ENCODE measurements at places on chromosomes 5 and 9. TPM values are rescaled to one million over a fixed set of nuclear protein-coding genes. Genes with fewer than 3 reads are reported as not detected.
A peak's percentile ranks its signal among the peaks of the same experiment; 100 is the strongest.

- no peak for DNase-seq
Measured at GRCh38 chr5:150135557-150136304, 19.9 kb downstream of the PDGFRB start.

Gene STOM
- 46.8 TPM for total RNA-seq

DNA sequence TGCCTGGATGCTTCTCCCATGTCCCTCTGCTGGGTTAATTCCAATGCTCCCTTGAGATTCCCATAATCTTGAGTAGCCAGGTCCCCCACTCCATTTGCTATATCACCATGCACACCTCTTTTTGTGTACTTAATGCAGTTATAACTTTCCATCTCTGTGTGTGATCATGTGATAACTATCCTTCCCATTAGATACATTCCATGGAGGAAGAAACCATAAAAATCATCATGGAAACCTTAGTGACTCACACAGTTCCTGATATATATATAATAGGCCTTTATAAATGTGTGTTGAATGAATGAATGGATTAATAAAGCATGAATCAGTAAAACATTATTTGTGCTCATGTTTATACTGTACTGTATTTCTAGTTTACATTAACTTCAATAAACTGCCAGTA is 104.6 kb downstream of the PCSK5 start:
- no peak for DNase-seq

DNA sequence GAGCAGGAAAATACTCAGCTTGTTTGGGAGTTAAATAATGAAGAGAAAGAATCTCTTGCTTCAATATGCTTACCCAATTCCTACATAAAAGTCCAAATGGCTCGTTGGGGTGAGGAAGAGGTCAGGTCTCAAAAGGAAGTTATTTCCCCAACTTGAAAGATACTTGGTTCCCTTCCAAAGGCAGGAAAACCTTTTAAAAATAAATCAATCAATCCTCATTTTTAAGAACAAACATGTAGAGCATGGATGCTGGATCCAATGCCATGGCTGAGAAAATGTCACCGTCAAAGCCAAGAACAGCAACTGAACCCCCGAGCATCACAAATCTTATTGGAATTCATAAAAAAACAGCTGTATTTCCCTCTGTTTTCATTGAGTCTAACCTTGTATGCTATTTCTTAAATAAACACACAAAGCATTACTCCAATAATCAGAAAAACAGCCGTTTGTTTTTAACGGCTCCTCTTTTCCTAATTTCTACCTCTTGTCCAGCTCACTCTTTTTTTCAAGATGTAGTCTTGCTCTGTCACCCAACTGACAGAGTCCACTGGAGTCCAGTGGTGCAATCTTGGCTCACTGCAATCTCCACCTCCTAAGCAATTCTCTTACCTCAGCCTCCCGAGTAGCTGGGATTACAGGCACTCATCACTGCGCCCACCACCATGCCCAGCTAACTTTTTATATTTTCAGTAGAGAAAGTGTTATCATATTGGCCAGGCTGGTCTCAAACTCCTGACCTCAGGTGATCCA is 140.7 kb downstream of the GNA14 start:
- DNase-seq, result no peak

Gene COL5A1
- total RNA-seq, result 0.14 TPM

DNA sequence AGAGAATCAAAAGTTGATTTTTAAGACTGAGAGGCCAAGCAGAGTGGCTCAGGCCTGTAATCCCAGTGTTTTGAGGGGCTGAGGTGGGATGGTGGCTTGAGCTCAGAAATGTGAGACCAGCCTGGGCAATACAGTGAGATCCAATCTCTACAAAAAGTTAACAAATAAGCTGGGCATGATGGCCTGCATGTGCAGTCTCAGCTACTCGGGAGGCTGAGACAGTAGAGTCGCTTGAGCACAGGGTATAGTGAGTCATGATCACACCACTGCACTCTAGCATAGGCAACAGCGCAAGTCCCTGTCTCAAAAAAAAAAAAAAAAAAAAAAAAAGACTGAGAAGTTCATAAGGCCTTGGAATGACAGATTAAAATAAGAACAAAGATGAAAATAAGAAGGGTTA is 177.2 kb downstream of the TMEM232 start:
- DNase-seq, result no peak

Gene PCDH1
- total RNA-seq, result 0.14 TPM

- DNase-seq, result no peak
Measured at GRCh38 chr5:143261748-143262392, 141.6 kb downstream of the NR3C1 start.

DNA sequence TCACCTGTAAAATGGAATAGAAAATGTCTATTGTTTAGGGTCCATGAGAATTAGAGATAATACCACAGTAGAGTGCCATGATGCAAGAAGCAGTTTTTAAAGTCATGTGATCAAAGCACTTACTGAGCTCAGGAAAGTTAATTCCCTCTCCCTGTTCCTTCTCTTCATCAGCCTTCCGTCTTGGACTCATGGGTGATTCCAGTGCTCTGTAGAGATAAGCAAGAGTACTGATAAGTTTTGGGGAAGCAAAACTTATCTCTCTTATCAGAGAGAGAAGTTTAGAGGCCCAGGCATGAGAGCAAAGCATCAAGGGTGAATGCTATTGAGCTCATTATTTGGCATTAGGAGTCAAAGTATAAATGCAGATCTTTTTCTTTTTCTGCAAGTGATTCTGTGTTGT is 410.1 kb downstream of the AGTPBP1 start:
- DNase-seq, result no peak

DNA sequence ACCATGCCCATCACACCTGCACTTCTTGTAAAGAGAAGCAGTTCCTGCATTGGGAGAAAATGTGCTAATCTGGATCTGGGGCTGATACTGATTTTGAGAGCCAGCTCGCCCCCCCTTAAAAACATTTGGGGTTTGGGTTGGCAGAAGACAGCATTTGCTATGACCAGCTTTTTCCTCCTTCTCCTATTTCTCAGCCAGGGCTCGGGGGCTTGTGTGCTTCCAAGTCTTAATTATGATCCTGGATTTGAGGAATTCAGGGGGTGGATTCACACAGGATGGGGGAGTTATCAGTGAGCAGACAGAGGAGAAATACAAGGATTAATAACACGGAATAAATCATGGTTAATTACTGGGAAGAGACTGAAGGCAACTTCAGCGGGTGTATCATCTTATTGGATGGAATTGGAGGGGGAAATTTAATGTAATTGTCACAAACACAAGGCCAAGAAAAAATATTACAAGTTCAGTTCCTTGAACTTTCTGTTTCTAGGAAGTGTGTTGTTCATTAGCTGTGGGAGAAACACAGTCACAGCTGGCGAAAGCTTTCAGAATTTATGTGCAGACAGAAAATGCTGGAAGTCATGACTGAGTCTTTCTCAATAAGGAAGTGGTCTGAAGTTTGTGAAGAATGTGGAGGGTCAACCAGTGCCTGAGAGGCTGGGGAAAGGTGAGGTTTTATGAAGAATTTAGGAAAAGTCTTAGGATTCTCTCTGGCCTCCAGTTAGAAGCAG is 15.3 kb downstream of the C9orf152 start:
- DNase-seq, result no peak

DNA sequence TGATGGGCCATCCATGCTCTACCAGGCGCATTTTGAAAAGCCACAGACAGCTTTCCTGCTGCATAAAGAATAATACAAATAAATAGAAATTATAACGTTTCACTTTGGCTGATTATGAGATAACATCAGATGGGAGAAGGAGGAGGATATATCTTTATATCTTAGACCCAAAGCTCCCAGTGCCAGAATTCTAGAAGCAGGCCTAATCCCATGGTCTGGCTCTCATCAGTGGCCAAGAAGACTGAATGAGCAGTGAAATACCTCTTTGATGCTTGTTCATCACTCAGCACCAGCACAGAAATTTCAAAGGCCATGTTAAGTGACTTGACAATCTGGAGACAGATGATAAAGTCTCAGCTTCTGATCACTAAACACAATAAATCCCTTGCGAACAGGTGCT is 107.6 kb downstream of the PPP2R2B start:
- no peak for DNase-seq

- DNase-seq, result no peak
Measured at GRCh38 chr9:17735859-17736258, 157.0 kb downstream of the SH3GL2 start.

Gene GTF3C4
- total RNA-seq, result 18.5 TPM

DNA sequence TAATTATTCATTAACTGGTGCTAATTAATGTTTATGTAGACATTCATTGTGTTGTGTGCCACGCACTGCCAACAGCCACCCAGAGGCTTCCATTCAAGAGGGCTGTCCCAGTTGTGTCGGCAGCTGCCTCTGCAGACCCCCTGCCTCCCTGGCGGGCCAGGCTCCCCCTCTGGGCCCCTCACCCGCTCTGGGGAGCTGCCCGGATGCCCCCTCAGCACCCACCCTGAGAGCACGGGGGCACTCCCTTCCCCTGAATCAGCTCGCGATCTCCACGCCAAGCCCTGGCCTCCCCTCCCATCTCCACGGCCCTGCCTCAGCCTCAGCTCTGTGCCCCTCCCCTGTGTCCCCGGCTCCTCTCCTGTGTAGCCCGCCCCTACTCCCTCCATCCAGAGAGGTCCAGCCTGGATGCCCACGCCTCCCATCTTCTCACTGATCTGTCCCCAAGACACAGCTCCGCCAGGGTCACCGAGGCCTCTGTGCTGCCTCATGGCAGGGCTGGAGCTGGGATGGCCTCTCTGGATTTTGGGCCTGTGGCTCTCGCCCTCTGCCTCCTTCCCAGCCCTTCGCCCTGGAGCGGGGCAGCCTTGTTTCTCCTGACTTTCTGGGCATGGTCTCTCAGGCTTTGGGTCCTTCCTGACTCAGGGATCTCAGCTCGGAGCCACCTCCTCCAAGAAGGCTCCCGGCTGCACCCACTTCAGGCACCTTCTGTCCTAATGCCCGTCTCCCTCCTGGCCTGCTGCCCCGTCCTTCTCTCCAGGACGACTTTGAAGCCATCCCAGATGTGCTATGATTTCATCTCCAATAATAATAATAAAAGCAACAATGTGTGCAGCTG is 16.0 kb upstream of the SLC9A3 start:
- DNase-seq, result no peak

DNA sequence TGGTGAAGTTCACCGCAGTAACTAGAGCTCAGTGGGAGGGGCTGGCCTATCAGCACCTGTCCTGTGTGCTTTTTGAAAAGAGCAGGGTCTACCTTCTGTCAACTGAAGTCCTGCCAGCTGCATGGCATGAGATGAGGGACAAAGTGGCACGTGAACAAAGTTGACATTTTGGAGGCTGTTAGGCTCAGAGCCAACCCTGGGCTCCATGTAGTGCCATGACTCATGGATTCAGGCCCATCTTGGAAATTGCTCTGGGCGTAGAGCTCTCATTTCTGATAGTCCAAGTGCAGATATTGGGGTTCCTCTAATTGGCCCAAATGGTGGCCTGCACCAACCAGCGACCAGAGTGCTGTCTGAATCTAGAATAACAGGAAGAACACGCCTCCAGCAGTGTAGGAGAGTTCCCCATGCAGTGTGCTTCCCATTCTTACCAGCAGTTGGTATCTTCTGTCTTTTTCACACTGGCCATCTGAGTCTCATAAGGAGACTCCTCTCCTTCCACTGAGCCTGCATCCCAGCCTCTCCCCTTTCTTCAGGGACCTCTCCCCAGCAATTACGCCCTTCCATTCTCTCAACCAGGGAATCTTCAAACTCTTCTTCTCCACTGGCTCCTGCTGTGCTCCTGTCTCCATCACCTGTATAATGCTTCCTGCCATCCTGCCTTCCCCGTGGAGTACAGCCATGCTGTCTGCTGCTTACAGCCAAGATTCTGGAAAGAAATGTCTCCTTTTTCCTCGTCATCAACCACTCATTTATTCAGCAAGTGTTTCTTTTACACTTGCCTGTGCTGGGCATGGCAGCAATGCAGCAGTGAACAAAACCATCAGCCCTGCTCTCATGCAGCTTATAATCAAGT is 30.4 kb downstream of the IRF1 start:
- DNase-seq, result no peak

Gene IL5
- 17.5 TPM for total RNA-seq

GRCh38 chr5:91329283-91329682 is 53.8 kb downstream of the ARRDC3 start:
- no peak for DNase-seq

Gene ANKRD20A1
- 1.1 TPM for total RNA-seq

Gene MSX2
- total RNA-seq, result 0.33 TPM

DNA sequence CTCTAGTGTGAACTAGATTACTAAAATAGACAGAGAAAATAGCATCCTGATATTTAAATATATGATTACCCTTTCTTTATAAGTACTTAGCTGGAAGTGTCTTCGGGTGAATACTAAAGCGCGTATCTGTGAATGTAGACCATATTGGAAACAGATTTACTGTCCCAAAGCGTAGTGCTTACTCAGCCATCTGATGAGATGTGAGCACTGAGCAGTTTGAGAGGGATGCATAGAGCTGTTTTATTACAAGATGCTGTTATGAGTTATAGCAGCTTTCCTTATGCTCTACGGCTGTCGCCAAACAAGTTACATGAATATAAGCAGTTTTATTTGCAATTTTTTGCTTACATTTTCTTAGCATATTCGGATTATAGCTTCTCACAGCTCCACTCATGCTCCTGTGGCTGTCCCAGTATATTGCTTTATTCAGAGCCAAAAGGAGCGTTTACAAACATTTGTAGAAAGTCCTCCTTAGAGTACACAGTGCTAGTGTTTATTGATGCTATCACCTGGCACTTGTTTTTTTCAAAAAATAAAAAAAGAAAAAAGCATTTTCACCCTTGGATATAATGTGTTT is 981.4 kb upstream of the WWC1 start:
- no peak for DNase-seq

DNA sequence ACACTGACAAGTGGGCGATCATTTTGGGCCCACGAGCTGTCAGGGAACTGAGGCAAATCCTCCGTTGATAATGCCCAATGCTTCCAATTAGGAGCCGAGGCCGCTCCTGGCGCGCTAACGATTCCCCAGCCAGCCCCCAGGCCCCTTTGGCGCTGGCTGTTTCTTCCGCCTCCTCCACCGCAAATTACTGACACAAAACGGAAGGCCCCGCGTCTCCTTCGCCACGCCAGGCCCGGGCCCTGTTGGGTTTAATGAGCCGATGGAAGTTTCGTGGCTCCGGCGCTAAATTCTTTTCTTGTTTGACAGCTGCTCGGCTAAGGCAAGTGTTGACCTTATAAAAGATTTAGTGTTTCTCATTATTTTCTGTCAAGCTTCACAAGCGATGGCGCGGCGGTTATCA is 25.7 kb upstream of the BARHL1 start:
- DNase-seq, result no peak

- no peak for DNase-seq
Measured at GRCh38 chr9:131125038-131125287, 423 bp upstream of the NUP214 start.

Gene SAXO1
- total RNA-seq, result not detected

GRCh38 chr5:35853631-35854030 is 3.1 kb upstream of the IL7R start:
- peak; percentile 61 for DNase-seq

Gene MAMDC2
- not detected for total RNA-seq

DNA sequence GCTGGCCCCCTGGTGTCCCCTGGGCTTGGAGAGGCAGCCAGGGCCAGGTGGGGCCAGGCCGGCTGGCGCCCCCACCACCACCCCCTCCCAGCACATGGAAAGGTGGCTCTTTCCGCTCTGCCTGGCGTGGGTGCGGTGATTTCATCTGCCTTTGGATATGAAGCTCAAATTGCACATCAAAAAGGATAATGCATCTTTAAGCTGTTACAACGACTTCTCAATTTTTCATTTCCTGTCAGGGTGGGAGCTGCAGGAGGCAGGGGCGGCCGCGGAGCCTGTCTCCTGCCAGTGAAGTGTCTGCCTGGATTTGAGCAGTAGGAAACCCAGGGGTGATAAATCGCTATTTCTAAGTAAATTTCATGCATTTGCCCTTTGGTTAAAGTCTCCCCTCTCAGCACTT is 169.2 kb upstream of the MVB12B start:
- DNase-seq, result no peak

GRCh38 chr5:81427566-81427965 is 33.6 kb upstream of the ACOT12 start:
- DNase-seq, result no peak

GRCh38 chr9:120845255-120845654 is 2.5 kb upstream of the PSMD5 start:
- DNase-seq, result peak; percentile 27
